CD4-positive, alpha-beta T cell treated with Interferon gamma for 1 hour (primary cell): ENCODE measurements at places on chromosomes 7 and 10.
A peak's percentile ranks its signal among the peaks of the same experiment; 100 is the strongest.

GRCh38 chr7:121449329-121449728 lies 53.2 kb upstream of the FAM3C start:
- DNase-seq = no peak

DNA sequence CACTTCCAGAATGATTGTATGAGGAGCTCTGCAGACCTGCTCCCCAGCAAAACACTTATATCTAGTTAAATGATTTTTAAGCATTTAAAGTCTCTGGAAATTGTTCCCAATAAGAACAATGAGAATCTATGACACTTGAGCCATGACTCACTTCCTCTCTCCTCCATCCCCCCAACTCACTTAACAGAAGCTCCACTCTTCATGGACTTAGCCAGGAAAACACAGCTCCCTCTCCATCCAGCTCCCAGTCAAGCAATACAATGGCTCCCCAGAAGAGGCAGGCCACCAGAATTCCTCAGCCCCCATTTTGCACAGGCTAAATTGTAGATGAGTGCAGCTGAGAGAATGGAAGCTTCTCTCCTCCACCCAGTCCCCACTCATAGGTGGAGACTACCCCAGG lies 27.0 kb downstream of the AOC1 start:
- no peak for DNase-seq

- DNase-seq = no peak
These were observed 362.6 kb downstream of the PAXIP1 start for GRCh38 chr7:154640266-154640865.

DNA sequence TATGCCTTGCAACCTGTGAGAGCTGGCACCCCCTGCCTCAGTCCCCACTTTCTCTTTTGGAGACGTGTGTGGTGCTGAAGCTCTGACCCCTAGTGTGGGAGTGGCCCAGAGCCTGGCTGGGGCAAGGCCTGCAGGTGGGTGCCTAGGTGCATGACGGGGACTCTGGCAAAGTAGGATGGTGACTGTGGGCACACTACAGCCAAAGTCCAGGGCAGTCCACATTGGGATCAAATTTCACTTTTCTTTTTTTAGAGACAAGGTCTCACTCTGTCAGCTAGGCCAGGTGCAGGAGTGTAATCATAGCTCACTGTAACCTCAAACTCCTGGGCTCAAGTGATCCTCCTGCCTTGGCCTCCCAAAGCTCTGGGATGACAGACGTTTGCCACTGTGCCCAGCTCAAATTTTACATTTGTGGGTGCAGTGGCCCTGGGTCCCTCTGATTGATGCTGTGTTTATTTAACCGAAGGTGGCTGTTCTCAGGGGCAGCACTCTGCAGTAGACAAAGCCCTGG lies 52.3 kb downstream of the NEURL1 start:
- no peak for DNase-seq

- DNase-seq = no peak
These were observed 153.6 kb downstream of the CACNB2 start for GRCh38 chr10:18293536-18294510.

DNA sequence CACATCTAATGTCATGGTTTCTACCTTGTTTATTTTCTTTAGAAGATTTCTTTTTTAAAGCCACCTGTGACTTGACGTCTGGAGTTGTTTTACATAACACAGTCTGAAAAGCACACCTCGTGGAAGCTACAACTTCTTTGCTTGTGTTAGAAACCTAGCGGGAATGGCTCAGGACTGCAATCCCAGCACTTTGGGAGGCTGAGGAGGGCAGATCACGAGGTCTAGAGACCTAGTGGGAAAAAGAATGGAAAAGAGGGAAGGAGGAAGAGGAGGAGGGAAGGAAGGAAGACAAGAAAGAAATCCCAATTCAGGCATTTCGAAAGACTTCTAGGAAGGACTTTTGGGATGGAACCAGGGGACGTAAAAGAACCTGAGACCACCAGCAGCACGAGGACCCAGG lies 146.3 kb upstream of the CELF2 start:
- no peak for DNase-seq

DNA sequence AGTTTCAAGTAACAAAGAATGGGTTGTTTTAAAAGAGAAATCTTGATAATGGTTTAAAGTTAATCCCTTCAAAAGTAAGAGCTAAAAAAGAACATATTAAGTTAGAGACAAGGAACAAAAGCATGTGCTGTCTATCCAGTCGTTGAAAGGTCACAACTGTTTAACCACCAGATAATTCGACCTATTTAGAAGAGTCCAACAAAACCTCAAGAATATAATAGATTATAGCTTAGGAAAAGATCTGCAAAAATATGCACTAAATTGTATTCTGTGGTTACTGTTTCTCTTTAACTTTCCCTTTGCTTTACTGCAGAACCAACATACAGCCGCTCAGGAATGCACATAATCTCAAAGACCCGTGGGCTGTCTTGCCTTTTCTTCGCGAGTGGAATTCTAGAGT lies 74.9 kb downstream of the PCGF5 start:
- no peak for DNase-seq

DNA sequence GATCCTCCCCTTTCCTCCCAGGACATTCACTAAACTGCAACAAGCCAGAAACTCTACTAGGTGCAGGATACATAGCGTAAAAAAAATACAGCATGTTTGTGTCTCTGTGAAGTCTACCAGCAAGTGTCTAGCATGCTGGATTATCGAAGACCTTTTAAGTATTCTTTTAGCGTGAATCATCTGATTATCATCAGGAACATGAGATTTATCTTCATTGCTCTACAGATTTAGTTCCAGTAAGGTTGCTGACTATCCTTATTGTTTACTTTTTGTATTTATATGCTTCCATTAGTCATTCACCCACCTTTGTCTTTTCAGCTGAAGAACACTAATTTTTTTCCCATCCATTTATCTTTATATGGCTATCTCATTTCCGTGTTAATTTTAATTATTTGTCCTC lies 62.8 kb downstream of the PDZD8 start:
- DNase-seq = no peak

DNA sequence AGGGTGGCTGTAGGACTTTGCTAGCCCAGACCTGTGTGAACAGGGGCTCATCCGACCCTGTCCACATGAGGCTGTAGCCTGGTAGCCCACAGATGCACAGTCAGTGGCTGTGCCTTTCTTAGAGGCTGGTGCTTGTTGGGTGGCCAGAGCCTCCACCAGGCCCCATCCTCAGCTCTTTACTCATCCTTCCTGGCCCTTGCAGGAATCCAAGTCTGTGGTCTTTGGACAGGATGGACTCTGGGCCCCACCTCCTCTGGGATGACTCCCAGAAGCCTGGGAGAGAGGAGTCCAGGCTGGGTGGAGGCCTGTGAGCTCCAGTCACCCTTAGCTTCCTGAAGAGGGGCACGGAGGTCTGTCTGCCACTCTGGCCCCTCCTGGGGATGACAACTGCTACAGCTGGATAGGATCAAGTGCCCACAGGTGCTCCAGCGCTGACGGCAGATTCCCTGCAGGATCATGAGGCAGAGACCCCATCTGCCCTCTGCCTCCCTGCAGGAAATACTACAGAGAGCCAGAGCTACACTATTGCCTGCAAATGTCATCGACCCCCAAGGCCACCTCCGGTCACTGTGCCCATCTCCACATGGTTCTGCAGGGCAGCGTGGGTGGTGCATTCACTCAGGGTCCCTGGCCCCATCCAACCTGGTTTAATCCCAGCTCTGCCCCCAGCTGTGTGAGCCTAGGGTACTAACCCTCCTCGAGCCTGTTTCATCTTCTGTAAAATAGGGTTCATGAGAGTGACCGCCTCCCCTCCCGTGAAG lies 114.5 kb downstream of the PTPN20 start:
- DNase-seq = no peak

DNA sequence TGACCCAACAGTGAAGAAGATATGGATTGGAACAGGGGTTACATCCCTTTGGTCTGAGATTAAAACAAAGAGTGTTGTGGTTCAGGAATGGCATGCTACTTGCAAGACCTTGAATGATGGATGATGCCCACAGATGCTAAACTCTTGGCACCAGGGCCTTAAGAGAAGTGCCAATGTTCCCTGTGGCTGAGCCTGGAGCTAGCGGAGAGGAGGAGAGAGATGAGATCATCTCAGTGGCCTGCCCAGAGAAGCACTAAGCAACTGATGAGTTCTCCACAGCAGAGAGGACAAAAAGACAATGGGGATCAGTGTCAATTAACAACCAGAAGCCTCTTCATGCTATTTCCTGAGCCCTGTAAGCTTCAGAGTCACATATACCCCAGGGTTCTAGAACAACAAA lies 97.8 kb downstream of the ELAPOR2 start:
- no peak for DNase-seq

- DNase-seq = no peak
These were observed 9.5 kb downstream of the VTI1A start for GRCh38 chr10:112456533-112456932.

DNA sequence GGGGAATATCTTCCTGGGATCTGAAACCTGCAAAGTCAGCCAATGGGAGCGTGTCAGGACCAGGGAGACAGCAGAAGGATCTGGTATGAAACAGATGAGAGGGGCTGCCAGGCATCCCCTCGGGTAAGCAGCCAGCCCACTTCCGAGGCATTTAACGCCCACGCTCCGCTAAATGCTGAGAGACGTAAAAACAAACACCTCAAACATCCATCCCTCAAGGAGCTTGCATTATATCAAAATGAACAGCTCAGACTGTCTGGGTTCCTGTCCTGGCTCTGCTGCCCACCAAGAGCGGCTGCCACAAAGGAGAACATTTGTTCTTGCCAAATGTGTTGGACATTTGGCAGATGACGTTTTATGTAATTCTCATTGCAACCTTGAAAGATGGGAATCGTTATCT lies 7.0 kb upstream of the SERPINE1 start:
- DNase-seq = no peak

GRCh38 chr10:59578741-59579140 lies 130.9 kb downstream of the SLC16A9 start:
- DNase-seq = no peak

- no peak for DNase-seq
These were observed 189.2 kb downstream of the CAMK1D start for GRCh38 chr10:12538491-12538995.

DNA sequence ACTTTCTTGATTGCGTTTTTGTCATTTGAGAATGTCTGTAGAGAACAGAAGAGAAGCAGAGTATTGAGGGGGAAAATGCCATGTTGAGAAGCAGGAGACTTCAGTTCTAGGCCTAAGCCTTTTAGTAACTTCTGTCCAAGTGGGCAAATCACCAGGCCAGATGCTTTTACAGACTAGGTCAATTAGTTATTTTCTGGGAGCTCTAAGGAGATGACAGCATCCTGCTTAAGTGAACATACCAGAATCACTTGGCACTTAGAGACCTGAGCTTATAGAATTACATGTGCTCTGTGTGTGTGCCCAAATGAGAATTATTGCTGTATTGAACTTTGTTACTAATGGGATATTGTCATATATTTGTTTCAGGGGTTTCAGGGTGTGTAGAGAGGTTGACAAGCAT lies 24.0 kb downstream of the AGK start:
- DNase-seq = no peak

DNA sequence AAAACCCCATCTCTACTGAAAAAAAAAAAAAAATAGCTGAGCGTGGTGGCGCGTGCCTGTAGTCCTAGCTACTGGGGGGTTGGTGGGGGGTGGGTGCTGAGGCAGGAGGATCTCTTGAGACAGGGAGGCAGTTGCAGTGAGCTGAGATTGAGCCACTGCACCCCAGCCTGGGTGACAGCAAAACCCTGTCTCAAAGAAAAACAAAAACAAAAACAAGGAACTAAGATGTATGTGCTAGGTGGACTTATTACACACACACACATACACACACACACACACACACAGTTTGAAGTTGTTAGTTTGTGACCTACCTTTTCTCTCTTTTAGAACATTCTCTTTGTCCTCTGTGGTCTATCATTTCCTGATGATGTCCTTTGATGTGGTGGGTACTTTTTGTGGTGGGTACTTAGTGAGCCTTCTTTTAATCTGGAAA lies 53.5 kb downstream of the EXOC6 start:
- peak; percentile 7 for DNase-seq

GRCh38 chr10:115744089-115744488 lies 528.9 kb downstream of the GFRA1 start:
- DNase-seq = no peak

GRCh38 chr7:22607180-22607579 lies 107.2 kb upstream of the STEAP1B start:
- no peak for DNase-seq

DNA sequence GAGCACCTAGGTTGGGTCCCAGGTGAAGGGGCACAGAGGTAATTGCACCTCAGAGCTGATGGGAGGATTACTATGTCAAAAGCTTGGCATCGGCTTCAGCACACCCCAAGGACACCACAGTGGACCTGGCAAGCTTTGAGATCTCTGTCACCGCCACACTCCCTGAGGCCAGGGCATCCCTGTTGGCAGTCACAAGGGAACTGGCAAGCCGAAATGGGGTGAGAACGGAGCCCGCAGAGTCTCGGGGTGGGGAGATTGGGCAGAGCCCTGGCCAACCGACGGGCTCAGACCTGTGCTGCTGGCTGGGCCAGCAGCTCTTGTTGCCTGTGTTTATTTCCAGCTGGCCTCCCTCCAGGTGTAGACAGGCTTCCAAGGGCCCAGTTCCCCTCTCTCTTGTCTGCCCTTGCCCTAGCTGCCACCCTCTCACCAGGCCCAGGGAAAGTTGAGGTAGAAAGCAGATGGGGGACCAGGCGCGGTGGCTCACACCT lies 2.5 kb downstream of the HSPB1 start:
- no peak for DNase-seq

DNA sequence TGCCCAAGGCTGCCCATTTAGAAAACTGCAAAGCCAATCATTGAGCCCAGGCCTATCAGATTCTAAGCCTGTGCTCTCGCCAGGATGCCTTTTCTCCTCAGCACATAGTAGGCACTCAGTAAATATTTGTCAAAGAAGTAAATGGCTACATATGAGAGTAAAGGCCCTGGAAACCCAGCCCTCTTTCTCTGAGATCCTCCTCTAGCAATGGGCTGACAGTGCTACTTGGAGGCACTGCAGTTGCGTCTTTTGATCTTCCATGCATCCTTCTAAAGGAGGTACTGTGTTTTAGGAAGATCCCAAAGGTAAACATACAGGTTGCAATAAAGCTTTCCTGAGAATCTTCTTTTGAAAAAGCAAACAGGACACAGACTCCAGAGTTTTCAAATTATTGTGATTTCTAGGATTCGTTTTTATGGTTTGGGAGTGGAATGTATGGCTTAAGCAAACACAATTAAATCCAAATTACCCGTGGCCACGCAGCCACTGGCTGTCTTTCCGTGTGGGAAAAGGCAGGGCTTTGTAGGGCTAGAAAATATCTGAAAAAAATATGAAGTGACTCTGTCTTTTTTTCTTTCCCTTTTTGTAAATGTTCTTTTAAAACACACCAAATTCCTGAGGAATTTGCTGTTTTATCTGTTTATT lies 151.3 kb upstream of the BMPER start:
- no peak for DNase-seq

DNA sequence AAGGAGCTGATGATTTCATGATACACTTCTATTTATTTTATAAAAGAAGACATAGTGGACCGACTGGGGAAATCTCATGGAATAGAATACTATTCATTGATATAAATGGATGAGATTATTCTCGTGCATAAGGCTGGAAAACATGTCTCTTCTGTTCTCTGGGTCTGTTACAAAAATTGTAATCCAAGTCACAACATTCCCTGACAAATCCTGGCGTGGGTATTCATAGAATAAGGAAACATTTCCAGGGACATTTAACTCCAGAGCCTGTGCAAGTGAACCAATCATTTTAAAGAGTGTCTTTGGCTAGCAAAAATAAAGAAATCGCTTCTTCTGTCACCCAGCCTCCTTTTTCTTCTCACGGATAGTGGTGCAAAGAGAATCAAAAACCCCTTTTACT lies 1148.5 kb upstream of the AUTS2 start:
- DNase-seq = no peak
